Lower leg skin (tissue), 4 donors: ENCODE measurements at places on chromosomes 4 and X. TPM values are rescaled to one million over a fixed set of nuclear protein-coding genes. Genes with fewer than 3 reads are reported as not detected.

- DNase-seq = no peak
These were observed 23.0 kb upstream of the LIMCH1 start for GRCh38 chr4:41514766-41515481.

- DNase-seq = no peak
These were observed 111.7 kb upstream of the TAPT1 start for GRCh38 chr4:16337936-16338335.

DNA sequence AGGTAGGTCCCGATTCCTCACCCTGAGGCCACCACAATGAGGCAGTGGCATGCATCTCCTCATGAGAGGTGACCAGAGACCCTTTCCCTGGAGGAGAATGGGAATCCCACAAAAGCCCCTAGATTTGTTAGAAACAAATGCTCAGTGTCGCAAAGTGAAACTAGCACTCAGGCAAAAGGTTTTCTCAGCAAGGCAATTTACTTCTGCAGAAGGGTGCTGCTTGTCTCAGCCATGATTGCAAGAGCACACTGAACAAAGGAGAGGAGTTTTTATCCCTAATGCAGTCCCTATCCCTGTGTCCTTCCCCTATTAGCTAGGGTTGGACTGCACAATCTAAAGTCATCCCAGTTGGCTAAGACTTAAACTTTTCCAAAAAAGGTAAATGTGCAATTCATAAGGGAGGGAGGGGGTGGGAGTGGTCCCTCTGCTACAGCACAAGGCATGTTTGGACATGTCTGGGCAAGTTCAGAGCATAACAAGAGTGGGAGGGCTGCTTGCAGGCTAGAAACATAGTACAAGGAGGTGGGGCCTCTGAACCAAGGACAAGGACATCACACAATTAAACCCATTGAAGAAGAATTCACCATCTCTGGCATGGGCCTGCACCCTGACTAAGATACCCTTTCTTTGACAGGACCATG is 185.3 kb downstream of the CCNG2 start:
- no peak for DNase-seq

- no peak for DNase-seq
These were observed 24.4 kb upstream of the CORIN start for GRCh38 chr4:47862297-47862696.

DNA sequence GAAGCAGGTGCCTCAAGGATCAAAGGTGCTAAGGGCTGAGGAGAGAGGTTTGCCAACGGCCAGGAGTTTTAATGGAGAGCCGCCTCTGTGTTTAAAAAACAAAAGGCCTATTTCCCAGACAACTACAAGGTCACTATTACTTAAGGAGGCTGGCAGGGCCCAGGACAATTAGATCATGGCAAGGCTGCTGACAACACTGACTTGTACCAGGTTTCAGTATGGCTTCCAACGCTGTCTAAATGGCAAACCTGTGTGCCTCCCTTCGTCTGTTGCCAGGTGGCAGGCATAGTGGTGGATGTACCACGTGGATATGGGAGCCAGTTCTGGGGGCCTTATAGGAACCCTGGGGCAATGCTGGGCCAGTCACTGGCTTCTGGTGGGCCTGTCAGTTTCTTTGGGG is 41.0 kb downstream of the NSG1 start:
- no peak for DNase-seq

DNA sequence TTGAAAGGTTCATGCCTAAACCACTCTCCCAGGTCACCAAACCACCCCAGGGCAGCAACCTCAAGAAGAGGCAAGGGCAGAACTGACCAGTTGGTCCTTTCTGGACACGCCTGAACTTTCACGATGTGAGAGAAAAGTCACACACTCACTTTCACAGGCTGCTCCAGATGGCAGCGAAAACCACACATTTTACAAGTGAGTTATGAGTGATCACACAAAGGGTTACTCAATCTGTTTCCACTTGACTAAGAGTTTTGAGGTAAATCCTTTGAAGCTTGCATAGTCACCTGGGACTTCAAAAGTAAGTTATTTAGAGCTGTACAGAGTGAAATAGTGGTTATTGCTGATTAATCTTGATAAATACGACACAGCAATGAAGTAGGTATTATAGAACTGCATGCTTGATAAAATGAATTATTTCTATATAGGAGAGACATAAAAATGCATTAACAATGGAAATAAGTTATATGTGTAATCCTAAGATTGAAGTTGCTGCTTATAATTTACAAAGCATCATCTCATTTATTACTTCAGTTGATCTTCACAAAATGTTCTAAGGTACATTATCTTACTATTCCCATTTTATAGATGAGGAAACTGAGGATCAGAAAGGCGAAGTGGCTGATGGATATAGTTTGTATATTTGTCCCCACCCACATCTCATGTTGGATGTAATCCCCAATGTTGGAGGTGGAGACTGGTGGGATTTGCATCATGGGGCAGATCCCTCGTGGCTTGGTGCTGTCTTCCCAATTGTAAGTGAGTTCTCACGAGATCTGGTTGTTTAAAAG is 103.0 kb upstream of the KLF3 start:
- DNase-seq = no peak

- DNase-seq = no peak
These were observed 1329.5 kb upstream of the TENM3 start for GRCh38 chr4:180913750-180914149.

GRCh38 chr4:48275247-48275646 is 5.6 kb upstream of the TEC start:
- no peak for DNase-seq

DNA sequence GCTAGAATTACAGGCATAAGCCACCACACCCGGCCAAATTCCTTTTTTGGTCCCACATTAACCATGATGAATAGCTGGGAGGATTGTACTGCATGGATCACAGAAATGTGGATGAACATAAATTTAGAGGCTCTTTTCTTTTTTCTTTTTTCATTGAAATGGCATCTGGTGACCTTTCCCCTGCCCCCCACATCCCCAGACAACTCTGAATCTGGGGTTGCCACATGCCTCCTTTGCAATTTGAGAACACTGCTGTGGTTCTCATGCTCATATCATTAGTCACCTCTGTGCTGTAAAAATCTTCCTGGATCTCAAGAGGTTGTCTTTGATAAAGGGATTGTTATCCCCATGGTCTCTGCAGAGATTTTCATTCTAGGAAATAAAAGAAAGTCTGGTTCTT is 22.8 kb upstream of the FMR1NB start:
- no peak for DNase-seq

The LDOC1 gene
- total RNA-seq = 9.4 TPM

The GYPE gene
- total RNA-seq = not detected

The IDUA gene
- 13.4 TPM for total RNA-seq

The TMEM31 gene
- not detected for total RNA-seq

The SRPX gene
- 18.0 TPM for total RNA-seq

The XAGE1A gene
- total RNA-seq = not detected

The PABPC4L gene
- total RNA-seq = not detected

The TEX13D gene
- total RNA-seq = not detected

The CXCL10 gene
- 0.64 TPM for total RNA-seq
